ENCODE measurements at places on chromosomes 12 and 14.

DNA sequence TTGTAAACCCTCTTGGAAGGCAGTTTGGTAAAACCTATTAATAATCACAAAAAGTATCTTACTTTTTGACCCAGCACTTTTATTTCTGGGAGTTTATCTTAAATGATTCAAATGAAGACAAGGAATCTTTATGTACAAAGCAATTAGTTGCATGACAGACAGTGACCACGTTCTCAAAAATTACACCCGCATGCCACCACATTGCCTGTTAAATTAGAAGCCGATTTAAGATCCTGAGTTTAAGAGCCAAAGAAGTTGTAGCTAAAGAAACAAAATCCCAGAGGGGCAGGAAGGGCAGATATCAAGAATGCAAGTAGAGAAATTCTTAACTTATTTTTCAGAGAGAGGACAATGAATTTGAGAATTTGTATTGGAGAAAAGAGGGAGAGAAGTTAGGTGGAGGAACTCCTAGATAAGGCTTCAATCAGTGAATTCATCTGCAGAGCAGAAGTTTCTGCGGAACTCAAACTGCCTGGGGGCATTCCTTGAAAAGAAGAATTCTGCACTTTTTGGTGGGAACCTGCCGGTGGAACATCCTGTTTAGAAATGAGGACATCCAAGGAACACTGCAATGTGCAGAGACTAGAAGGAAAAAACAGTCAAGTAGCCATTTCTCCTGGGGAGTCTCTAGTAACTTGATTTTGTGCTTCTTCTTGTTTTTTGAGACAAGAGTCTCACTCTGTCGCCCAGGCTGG lies 1.1 kb upstream of the RIOX1 start:
- DNase-seq, result no peak

- DNase-seq, result no peak
These were observed 23.8 kb downstream of the VPS37B start for GRCh38 chr12:122871851-122872780.

- no peak for DNase-seq
These were observed 14.1 kb downstream of the CCDC63 start for GRCh38 chr12:110860833-110861296.

GRCh38 chr12:66103016-66103913 lies 27.3 kb downstream of the LLPH start:
- DNase-seq, result no peak

DNA sequence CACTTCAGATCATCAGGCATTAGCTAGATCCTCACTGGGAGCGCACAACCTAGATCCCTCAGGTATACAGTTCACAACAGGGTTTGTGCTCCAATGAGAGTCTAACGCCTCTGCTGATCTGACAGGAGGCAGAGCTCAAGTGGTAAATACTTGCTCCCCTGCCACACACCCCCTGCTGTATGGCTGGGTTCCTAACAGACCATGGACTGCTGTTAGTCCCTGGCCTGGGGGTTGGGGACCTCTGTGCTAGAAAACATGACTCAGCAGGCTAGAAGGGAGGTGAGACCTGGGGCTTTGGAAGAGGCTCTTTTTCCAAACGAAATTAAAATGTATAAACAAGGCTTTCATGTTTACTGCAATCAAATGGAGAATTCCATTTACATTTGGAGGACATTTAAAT lies 691.1 kb downstream of the FLRT2 start:
- no peak for DNase-seq

DNA sequence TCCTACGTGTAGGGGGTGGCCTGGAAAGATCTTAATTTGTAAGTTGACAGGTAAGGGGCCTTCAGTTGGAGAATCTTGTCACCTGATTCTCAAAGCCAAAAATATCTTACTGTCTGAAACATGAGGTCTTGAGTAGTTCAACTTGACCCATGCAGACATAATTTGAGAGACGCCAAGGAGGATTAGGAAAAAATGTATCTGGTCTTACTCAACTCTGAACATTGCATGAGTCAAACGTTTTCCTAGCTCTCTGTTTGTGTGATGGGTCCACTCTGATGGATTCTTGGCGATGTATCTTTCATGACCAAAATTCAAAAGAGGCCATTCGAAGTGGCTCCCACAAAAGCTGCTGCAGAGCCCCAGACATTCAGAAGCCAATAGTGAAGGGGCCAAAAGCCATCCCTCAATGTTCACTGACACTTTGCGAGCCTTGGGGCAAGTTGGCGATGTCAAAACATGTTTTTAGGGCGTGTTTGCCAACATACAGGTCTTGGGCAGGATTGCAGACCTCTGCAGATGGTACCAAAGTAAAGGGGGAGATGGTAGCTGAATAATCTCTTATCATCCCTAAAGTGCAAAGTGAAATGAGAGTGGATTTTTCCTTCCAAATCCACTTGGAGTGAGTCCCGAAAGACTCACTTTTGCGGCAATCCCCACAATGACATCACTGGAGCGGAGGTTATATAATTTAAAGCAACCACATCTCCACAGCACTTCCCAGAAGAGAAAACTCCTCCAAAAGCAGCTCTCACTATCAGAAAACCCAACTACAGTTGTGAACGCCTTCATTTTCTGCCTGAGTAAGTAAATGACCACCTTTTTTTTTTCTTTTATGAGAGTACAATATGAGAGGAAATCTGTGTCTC lies at the start of gene BDKRB1:
Gene BDKRB1 (plus strand): TSS at position 710 of the 866 bp plus-strand sequence. CDS start 7,473 bp downstream, outside the sequence.
- no peak for DNase-seq

DNA sequence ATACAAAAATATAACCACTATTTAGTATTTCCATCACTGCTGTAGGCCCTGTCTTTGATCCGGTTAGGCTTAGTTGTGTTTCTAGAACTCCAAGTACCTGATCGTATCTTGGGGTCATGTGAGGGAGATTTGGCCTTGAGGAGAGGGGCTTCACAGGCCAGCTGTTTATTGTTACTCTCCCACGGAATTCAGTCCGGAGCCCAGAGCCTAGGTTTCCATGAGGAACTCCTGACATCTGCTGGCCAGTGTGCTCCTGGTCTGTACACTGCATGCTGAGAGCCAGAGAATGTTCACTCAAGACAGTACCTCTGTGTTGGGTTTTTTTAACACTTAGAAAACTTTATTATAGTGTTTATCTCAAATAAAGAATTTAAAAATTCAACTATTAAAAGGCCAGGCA lies 341.0 kb upstream of the TMEM132C start:
- DNase-seq, result no peak

DNA sequence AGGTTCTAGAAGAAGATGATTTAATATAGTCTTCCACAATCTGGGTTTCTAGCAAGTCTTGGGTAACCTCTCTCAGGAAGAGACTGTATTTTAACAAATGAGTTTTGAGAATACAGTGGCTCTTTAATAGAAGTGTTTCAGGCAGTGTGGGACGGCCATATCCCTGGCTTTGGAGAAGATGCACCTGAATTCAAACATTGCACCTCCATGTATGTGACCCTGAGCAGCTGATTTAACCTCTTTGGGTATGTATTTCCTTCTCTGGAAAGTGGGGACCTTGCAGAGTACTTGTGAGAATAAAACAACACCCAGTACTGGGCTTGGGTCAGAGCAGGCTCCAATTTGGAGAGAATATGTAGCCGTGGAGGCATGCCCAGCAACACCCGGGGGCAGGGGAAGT lies 15.8 kb upstream of the VRK1 start:
- DNase-seq, result no peak

DNA sequence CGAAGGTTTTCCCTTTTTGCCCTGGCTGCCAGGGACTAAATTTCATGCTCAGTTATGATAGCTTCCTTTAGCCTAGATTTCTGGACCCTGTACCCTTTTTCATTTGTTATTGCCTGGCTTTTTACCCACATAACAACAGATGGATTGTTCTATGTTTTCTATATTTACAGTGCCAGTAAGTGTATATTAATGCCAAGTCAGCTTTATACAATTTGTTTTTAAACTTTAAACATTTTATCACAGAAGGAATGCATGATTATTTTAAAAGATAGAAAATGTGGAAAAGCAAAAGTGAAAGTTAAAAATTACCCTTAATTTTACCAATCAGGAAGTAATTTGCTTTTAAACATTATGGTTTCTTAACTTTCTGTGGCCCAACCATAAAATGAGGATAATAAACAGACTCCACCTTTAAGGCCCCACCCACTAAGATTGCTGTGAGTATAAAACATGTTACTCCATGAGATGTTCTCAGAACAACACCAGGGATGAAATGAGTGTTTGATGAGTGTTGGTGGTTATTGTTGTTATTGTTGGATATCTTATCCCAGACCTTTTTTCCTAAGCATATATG lies 496.8 kb downstream of the EGLN3 start:
- DNase-seq, result no peak

DNA sequence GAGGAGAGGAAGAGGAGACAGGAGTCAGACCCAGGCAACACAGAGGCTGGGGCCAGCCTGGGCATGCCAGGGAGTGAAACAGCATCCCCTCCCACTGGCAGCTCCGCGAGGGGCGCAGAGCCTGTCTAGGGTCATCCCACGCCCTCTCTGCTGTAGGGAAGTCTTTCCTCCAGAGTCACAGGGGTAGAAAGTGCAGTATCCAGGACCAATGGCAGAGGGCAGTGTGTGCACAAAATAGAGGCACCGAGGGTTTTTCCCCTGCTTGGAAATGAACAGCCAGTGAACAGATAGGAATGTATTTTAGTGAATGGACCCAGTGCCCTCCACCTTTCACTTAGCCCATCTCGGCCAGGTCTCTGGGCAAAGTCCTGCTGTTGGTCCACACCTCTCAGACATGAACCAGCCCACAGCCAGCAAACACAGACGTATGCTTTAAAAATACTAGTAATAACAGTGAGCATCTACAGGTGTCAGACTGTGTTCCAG lies 9.4 kb upstream of the KRT74 start:
- DNase-seq, result peak; percentile 36

DNA sequence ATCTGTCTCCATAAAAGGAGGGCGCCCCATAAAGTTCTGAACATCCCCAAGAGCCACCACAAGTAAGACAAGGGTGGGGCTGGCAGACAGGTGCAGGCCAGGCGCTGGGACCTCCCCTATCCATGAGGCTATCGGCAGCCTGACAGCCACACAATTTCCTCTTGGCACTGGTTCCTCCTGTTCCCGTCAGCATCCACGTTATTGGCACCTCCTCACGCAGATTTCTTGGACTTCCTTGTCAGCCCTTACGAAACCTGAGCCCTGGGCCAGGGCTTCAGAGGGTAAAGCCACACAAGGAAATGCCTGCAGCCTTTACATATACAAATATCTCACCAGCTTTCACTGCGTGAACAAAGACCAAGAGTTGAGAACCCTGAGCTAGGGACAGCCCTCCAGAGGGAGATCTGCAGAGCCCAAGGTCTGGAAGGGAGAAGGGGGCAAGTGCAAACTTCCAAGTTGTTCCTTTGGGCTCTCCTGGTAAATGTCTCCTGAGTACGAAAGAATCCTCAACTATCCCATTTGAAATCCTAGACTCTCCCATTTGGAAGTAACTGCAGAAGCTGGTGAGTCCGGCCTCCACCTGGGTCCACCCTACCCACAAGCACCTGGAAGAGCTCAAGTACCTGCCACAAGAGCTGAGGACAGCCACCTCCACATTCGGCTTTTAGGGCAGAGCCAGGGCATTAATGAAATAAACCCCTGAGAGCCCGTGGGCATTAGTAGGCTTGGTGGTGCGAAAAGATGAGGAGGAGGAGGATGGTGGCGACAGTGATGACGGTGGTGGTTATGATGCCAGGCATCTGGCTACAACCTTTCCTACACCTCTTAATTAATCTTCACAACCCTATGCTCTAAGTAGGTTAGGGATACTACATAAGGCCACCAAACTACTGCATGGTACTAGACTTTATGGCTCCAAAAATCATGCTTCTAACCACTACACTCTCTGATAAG lies 5.5 kb upstream of the TC2N start:
- no peak for DNase-seq

- no peak for DNase-seq
These were observed 397.8 kb downstream of the SEC23A start for GRCh38 chr14:38705220-38705619.

DNA sequence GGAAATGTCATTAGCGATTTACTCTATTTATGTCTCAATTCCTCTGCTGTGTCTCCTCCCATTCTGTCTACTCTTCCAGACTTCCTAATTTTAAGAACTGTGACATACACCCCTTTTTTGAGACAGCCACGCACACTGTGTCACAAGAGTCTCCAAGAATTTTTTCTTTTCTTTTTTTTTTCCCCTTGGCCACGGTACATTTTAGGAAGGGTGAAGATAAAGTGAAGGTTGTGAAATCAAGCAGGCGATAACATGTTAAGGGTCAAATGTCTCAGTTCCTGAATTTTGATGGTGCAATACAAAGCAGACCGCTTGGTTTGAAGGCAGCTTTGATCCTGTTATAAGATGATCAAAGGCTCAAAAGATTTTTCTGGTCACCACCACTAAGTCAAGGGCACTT lies 4.3 kb downstream of the OLR1 start:
- DNase-seq, result no peak

- no peak for DNase-seq
These were observed 49.1 kb upstream of the RNU6-8 start for GRCh38 chr14:32252030-32252670.

DNA sequence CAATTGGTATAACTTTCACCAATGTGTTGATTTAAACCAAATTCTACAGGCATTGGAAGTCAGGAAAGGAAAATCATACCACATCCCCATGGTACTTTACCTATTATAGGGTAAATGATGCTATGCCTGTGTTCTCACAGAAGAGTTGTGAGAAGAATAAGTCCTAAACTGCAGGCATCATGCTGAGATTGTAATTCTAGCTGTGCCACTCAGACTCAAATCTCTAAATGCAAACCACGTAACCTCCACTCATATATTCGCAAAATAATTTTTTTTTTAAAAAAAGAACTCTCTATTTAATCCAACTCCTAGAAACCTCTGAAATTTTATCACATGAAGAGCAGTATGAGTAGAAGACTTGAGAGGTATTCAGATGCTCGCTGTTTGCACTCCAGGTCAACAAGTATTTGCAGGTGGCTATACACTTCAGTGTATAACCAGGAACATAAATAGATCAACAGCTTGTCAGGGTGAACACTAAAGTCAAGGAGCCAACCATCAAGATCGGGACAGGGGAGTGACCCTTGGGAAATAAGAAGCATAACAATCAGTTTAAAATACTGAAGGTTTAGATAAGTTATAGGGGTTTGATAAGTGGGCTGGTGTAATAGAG lies 110.1 kb downstream of the SLC25A21 start:
- DNase-seq, result no peak

GRCh38 chr14:94080621-94081385 lies at the start of the genes DDX24 and IFI27L1:
Gene DDX24, minus strand, starts transcription at chr14:94081202. Its CDS starts 1,460 bp downstream, at chr14:94079742.
Gene IFI27L1, plus strand, starts transcription at chr14:94081310. Its CDS starts 15,628 bp downstream, at chr14:94096938.
- peak; percentile 87 for DNase-seq

- no peak for DNase-seq
These were observed 16.4 kb downstream of the FOS start for GRCh38 chr14:75295061-75295461.

GRCh38 chr14:34833549-34834523 lies 41.3 kb downstream of the BAZ1A start:
- DNase-seq, result no peak

DNA sequence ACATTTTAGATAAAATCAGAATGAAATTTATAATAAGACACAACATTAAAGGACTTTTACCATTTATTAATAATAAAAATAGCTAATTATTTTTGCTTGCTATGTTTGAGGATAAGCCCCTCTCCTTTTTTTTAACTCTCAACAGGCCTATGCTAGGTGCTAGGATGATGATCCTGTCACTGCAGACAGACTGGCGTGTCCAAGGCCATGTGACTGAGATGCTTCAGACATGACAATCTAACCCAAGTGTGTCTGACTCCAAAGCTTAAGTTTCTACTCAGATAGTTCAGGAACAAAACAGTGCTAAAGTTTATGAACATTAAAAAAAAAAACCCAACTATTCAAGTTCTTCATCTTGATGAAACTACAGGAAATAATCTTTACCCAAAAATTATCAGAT lies 29.8 kb downstream of the PPP1R13B start:
- no peak for DNase-seq
